Right cardiac atrium (tissue), 5 donors: ENCODE measurements at places on chromosomes 7 and 10. TPM values are rescaled to one million over a fixed set of nuclear protein-coding genes. Genes with fewer than 3 reads are reported as not detected.

FGFBP3 gene
- 0.47 TPM for total RNA-seq

SLC26A3 gene
- not detected for total RNA-seq

FXYD4 gene
- total RNA-seq, result not detected

ERLIN1 gene
- 9.4 TPM for total RNA-seq

NODAL gene
- not detected for total RNA-seq

ITGB8 gene
- 4.9 TPM for total RNA-seq

DNA sequence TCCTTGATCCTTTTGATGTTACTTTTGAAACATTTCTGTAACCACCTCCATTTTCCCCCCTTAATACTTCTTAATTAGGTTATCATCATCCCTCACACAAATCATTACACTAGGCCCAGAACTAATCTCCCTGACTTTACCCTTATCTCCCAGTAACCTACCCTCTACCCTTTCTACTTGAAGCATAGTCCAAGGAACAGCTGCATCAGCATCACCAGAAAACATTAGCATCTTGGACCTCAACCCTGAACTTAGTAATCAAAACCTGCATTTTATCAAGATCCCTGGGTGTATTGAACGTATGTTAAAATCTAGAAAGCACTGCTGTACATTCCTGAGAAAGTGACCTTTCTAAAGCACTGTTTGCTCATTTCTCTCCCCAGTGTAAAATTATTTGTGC, 38.8 kb downstream of the MGAM2 start:
- no peak for DNase-seq

DNA sequence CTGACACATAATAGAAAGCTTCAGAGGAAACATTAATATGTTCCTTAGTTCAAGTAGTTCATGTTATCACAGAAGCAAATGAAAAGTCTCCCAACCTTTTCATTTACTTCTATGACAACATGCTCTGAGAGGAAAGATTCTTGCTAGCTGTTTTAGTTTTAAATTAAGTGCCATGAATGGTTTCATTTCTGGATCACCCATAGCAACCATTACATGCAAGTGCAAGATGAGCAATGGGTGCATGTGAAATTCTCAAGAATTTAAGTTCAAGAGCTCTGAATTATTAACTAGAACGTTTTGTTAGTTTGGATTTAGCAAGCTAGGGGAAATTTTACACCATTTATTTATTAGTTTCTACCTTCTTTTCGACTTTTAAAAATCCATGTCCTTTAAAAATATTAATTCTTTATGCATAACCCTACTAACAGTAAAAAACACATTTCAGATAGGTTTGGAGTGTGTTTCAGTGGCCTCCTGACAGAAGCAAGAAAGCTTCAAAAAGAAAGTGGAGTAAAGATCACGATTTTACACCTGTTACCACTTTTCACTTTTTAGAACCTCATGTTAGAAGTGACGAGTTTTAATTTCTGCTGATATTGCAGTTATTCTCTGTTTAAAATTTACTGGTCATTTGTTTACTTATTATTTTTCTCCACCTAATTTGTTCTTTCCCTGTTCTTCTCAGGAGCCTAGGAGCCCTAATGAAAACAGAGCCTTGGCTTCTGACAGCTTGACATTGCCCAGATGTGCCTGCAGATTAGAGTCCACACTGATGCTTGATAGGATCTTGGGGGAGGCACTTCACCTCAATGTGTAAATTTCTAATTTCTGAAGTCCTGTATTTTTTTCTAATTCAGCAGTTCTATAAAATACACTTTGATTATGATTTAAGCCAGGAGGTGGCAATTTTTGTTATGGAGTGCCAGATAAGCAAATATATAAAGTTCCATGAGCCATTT, 995.3 kb upstream of the PHF14 start:
- DNase-seq, result no peak

GRCh38 chr7:17617380-17617779, 318.9 kb downstream of the AHR start:
- no peak for DNase-seq

- no peak for DNase-seq
These were observed 48.5 kb downstream of the RSU1 start for GRCh38 chr10:16768702-16769101.

- DNase-seq, result no peak
These were observed 266.7 kb upstream of the PHF14 start for GRCh38 chr7:10706875-10707493.

DNA sequence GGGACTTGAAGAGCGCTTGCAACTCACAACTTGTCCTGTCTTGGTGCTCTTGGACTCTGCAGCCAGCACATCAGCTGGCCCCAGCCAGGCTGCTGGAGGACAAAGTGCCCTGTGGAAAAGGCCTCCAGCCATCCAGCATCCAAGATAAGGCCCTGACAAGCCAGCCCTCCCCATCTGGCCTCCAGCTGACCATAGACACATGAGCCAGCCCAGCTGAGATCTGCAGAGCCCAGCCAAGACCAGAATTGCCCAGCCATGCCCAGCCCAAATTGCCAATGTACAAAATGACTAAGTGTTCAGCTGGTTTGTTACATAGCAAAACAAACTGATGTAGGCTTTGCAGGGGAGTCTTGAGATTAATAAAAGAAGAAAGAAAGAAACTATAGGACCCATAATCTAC, 36.0 kb upstream of the FRMD4A start:
- DNase-seq, result no peak

- DNase-seq, result no peak
These were observed 19.9 kb upstream of the PCGF5 start for GRCh38 chr10:91200314-91201212.

- DNase-seq, result no peak
These were observed 219.5 kb upstream of the PHYHIPL start for GRCh38 chr10:58956926-58957325.

DNA sequence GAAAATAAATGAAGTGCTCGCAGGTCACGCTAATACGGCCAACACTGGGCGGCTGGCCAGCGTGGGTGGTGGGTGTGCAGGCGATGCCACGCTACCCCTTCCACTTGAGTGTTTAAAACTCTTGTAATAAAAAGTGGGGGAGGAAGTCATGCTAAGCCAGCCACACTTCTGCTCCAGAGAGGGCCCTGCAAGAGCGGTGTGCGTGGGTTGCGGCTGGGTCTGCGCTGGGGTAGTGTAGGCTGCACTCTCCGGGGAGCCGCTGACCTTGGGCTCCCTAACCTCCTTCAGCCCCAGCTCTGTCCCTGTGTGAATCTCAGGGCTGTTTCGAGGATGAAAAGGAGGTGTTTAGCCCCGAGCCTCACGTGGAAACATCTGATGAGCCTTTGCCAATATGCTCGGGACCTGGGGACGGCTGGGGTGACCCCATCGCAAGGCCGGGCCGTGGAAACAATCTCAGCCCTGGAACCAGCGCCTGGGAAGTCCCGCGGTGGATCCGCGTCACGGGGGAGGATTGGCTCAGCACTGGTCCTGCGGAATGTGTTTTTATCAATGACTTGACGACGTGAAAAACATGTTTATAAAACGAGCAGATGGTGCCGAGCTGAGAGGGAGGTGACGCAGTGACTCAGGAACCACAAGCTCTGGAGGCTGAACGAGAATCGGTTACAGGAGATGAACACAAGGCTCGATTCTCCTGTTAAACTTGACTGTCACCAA, 278.5 kb downstream of the DNAJB6 start:
- DNase-seq, result peak; percentile 60

- DNase-seq, result no peak
These were observed 465.8 kb downstream of the ARL4A start for GRCh38 chr7:13153266-13153665.

- no peak for DNase-seq
These were observed 202.4 kb downstream of the BICC1 start for GRCh38 chr10:58715061-58715460.

- DNase-seq, result no peak
These were observed 65.1 kb downstream of the ATXN7L1 start for GRCh38 chr7:105811189-105811847.

DNA sequence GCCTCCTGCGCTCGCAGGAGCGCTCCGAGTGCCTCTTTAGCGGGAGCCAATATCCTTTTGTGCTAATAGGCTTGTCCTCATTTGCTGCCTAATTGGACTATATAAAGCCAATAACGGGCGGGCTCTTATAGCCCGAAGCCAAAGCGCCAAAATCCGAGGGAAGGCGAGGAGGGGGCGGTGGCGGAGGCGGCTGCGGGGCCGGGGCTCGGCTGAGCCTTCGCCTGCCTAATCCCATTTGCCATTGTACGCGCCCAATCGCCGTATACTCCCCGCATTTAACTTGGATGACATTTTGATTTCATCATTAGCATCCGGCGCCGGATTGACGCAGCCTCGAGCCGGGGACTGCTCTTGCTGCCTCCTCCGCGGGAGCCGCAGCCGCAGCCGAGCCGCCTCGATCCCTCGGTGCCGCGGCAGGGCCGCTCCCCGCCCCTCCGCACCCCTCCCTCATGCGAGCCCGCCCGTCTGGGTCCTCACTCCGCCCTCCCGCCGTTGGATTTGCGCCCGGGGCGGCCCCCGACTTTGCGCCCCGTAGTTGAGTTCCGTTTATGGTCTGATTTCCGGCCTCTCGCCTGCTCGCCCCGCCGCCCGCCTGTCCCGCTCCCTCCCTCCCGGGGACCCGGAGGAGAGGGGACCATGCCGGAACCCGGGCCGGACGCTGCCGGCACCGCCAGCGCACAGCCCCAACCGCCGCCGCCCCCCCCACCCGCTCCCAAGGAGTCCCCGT, at the start of gene HMX3:
Gene HMX3 (plus strand): TSS at position 556 of the 727 bp plus-strand sequence. CDS start 81 bp downstream, at position 637.
- no peak for DNase-seq

GRCh38 chr10:75021379-75022249, 89.8 kb upstream of the SAMD8 start:
- DNase-seq, result no peak

DNA sequence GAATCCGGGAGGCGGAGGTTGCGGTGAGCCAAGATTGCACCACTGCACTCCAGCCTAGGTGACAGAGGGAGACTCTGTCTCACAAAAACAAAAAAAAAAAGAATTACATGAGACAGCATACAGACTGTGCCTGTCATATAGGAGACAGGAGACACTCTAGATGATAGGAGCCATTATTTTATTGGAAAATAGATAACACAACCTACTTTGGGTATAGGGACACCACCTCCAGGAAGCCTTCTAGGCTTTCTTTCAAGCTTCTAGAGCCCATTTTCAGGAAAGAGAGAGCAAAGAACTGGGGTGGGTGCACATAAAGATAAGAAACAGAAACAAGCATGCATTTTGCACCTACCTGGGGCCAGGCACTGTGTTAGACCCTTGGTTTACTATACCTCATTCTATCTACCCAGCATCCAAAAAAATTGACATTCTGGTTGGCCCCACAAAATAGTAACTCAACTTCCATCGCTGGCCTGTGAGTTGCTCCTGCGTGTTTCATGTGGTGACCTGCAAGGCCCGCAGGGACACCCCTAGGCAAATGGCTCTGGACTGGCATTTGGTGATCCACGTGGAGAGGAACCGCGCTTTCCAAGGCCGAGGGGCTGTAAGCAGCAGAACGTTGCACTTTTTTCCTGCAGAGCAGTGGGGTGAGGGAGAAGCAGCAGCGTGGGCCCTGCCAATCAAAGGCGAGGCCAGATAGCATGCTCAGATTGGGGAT, 57.1 kb upstream of the CACUL1 start:
- no peak for DNase-seq

GRCh38 chr7:75650681-75651080, 88.1 kb downstream of the HIP1 start:
- peak; percentile 90 for DNase-seq

DNA sequence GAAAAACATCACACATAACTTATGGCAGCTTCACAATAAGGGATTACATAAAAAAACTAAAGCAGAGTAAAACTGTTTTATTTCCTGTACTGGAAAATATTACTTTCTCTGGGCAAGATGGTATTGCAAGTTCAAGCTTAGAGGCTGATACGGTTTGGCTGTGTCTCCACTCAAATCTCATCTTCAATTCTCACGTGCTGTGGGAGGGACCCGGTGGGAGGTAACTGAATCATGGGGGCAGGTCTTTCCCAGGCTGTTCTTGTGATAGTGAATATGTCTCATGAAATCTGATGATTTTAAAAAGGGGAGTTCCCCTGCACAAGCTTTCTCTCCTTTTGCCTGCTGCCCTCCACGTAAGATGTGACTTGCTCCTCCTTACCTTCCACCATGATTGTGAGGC, 5.1 kb upstream of the LRRC27 start:
- no peak for DNase-seq

GRCh38 chr10:12459340-12459739, 110.0 kb downstream of the CAMK1D start:
- no peak for DNase-seq

DNA sequence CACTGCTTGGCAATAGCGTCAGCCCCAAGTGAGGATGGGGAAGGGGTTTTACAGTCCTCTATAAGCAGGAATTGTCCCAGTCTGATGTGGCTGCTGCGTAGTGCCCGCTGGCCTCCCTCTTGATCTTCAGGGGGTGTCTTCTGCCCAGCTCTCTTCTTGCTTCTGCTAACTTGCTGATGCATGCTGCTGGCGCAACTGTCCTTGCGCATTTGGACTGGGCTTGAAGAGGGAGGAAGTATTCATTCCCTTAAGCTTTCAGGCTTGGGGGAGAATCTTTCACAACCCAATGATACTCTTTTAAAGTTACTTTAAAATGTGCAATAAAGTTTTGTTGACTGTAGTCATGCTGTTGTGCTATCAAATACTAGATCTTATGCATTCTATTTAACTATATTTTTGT, 10.3 kb downstream of the GALNT11 start:
- no peak for DNase-seq

GRCh38 chr10:48500771-48501170, 104.1 kb downstream of the ARHGAP22 start:
- no peak for DNase-seq

DNA sequence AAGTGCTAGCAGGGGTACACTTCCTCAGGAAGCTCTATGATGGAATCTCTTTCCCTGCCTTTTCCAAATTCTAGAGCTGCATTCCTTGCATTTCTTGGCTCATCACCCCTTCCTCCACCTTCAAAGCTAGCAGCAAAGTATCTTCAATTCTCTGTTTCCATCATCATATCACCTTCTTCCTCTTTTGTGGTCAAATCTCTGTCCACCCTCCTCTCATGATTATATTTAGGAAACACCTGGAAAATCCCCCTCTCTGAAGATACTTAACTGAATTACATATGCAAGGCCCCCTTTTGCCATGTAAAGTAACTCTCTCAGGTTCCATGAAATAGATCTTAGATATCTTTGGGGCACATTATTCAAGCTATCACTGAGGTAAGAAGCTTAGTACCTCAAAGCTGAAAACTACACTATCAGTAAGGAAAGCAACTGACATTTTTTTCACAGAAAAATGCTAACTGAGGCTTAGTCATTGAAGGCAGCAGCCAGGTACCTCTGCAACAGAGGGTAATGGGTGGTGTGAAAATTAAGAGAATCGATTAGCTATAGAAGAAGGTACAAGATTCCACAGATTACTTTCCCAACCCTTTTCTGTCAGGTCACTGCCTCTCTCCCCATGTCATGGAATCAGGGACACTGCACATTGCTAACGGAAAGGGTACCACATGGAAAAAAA, 197.3 kb downstream of the MACC1 start:
- no peak for DNase-seq

- no peak for DNase-seq
These were observed 24.4 kb downstream of the TMEM273 start for GRCh38 chr10:49163741-49164140.
